ENCODE measurements at places on chromosomes 2 and 18.
A peak's percentile ranks its signal among the peaks of the same experiment; 100 is the strongest.

GRCh38 chr2:3838348-3838747 is 135.0 kb downstream of the DCDC2C start:
- DNase-seq, result no peak

DNA sequence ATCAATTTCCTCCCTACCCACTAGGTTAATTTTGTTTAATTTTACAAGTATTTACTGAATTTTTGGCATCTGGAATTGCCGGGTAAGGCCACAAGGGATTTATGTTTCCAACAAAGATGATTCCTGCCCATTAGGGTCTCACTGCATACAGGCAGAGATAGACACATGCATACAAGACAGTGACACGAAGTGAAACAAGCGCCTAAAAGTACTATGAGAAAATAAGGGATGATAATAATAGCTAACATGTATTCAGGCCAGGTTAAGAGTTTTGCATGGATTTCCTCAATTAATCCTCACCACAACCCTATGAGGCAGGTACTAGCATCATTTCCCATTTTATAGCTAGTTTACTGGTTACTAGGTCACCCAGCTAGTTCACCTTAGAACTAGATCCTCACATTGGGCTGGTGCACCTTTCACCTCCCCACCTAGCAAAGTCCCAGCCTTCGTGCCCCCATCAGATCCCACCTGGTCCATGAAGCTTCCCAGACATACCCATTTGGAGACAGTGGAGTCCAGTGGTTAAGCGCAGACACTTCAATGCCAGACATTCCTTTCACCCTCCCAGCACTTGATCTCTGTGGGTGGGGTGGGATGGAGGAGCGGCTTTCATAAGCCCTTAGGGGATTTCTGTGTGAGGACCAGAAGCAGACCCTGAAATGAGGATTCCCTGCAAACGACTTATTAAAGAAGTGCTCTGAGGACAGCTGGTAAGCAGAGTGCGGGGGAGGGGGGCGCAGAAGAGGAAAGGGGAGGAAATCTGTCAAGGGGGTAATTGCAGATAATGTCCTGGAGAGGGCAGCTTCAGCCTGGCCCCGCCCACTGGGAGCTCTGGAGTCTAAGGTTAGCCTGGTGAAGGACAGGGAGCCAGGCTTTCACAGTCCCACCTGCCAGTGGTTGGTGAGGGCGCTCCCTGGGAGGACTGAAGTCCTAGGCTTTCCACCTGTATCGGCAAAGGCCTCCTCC is 5.8 kb upstream of the DGUOK start:
- no peak for DNase-seq

- no peak for DNase-seq
These were observed 5.5 kb downstream of the SETBP1 start for GRCh38 chr18:44686156-44686555.

DNA sequence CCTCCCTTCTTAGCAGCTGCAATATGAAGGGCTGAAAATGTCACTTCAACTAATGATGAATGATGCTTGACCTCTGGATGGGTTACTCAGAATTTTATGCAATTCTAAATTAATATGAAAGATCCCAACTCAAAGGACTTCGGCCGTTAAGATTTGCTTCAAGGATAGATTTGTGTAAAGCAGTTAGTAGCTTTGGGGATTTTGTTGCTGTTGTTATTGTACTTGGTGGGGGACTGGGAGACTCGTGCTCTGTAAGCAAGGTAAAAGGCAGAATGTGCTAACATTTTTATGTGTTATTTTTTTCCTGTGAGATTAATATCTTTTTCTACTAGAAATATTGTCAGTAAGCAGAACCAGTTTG is 478.8 kb downstream of the ARHGAP15 start:
- DNase-seq, result no peak

GRCh38 chr2:155815851-155816250 is 516.7 kb downstream of the NR4A2 start:
- no peak for DNase-seq

DNA sequence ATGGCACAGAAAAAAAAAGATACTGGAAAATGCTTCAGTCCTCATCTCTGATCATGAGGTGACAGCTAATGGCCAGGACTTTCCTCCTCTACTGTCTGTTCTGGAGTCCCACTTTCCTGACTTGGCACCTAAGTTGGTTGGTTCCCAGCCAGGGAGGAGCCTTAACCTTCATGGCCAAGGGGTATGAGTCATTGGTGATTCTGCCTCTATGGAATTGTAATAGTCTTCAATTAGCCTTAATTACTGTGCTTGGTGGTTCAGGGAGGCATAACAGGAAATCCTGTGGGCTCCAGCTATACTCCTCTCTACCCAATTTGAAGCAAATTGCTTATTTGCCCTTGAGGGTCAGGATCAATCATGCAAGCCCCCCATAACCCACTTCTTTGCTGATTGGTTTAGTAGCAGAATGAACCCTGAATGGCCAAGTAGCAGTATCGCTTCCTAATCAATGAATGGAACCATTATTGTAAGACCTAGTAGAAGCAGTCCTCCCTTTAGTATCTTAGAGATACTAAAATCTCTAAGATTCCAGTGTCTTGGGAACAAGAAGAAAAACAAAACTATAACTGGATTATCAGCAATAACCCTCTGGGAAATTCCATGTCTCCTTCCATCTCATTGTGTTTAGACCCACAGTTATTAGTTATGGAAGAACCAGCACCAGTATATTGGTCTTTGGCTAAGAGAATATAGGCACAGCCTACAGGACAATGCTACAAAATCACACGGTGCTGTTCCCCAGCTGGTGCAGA is 109.0 kb downstream of the COL6A3 start:
- DNase-seq, result no peak

DNA sequence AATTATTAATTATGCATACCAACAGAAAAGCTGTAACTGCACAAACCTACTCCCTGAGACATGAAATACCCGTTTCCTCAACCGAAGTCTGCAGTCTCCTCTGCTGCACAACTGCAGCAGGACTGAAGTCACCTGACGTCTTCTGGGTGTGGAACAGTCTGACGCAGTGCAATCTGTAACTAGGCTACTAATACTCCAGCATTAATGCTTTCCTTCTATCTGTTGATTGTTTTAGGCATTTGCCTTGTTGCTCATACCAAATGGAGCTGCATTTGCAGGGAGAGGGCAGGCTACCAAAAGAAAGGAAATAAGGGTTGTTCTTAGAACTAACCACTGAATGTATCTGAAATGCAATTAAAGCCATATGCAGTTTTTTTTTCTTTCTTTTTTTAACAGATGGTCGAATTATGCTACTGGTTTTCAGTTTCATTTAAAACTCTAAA is 40.1 kb downstream of the RTN4 start:
- DNase-seq, result no peak

DNA sequence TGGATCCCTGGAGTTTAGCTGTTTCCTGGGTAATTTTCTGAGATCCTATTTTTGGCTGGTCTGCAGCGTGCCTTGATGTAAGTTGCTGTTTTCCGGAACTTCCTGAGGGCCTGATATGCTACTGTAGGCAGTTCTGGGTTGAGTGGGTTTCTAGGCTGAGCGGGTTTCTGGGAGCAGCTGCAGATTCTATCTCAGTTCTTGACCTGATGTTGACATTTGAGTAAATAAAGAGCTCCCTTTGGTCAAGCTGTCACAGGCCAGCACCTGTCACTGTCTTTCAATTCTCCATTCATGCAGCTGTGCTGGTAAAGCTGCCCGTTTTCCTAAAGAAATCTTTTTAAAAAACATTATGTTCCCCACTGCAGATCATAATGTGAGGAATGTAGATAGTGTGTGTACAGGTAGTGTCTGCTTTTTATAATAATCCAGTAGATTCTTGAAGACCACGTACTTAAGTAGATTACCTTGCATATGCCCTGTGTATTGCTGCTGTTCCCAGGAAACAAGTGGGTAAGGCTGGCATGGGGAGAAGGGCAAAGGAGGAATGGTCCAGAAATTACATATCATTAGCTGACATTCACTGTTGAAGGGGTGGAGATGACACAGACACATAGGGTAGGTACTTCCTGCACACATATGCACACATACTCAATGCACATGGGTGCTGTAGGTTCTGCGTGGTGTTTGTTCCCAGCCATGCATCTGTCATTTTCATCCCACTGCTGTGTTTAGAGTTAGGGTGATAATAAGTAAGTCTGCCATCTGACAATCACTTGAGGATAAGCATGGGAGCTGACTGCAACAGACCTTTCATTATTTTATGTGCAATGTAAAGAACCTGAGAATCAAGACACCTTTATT is 25.9 kb downstream of the CD28 start:
- peak; percentile 9 for DNase-seq

GRCh38 chr2:53859206-53860181 is at the start of gene GPR75:
TSS of gene GPR75 (minus strand) at chr2:53859967. CDS start at chr2:53854756, 5,211 bp downstream.
- no peak for DNase-seq

GRCh38 chr2:227739351-227739750 is 6.3 kb upstream of the SCYGR8 start:
- DNase-seq, result no peak

DNA sequence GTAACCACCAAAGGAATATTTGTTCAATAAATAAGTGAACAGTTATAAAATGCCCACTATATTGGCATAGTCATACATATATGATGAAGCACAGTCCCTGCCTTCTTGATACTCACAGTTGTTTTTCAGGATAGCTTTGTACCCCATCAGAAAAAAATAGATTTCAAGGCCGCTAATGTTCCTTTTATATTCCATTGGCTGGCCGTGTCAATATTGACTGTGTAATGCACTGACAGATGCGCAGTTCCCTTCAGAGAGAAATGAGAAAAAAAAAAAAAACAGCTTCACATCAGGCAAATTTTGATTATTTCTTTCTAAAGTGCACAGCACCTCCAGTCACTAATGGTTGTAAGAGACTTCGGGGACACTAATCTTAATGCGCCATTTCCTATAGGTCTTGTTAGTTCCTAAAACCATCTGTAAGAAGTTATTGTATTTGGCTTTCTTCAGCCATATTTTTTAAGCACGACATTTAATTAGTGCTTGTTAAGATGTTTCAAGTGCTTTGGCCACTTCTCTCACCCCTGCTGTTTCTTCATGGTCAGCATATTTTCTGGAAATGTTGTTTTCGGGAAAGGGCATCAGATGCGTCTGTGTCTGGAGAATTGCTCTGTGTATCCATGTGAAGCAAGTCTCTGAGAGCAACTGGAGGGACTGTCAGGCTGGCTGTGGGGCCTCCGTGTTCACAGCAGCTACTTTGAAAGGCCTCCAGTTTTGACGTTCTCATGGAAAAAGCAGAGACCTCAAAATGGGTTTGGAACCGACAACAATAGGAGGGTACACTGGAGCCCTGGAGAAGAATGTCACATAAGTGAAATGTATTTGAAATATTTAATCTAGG is 378.3 kb downstream of the MTX2 start:
- peak; percentile 59 for DNase-seq

DNA sequence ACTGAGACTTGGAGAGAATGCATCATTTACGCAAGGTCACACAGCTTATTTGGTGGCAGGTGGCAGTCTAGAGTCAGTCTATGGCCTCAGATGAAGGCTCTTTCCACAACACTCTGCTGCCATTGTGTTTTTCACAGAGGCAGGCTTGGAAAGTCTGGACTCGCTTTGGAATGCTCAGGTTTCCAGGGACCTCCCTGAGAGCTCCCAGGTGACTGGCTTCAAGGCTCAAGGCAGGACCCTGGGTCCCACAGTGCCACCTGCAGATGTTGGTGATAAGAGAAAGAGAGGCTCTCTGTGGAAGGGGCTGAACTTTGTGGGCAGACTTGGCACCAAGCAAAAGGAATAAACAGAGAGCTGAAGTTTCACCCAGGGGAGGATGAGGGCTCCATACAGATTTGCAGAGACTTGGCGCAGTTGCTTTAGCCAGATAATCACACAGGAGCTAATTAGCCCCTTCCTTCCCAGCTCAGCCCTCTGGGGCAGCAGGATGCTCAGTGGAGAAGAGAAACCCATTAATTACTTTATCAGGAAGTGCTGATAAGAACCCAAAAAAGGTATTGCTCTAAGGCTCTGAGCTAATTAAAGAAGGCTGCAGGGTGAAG is 103.5 kb downstream of the LBH start:
- DNase-seq, result no peak

GRCh38 chr2:37156071-37156856 is 516 bp downstream of the EIF2AK2 start:
- no peak for DNase-seq

GRCh38 chr18:22346401-22346952 is 71.2 kb downstream of the CTAGE1 start:
- DNase-seq, result no peak

DNA sequence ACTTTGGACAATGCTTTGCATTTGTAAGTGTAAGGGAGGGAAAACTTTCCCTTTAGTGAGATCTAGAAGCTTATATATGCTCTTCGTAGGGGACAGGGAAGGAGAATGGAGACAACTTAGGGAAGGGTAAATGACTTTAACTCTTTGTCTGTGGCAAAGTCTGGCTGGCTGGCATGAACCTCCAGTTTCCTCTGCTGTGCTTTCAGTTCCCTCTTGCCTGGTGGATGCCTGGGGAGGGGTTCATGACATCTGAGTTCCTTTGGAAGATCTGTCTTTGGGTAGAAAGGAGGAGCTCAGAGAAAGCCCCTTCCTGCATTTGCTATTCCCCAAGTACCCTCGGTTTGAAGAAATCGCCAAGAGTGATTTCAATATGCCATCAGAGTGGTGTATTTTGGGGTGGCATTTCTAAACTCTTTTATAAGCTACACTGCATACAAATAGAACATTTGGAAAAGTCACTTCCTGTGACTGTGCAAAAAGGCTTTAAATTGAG is 143.6 kb downstream of the VAPA start:
- no peak for DNase-seq

- no peak for DNase-seq
These were observed 16.5 kb downstream of the BOK start for GRCh38 chr2:241574911-241575623.

GRCh38 chr2:216842636-216843035 is 17.2 kb downstream of the TNP1 start:
- no peak for DNase-seq

All from NCI-H1092 (cell line).